Right renal cortex interstitium (tissue), 3 donors: ENCODE measurements at places on chromosomes 16 and 17.

GRCh38 chr17:49230636-49231562, at the start of gene PHOSPHO1:
Gene PHOSPHO1, minus strand, starts transcription at chr17:49230787. Its CDS starts 4,096 bp downstream, at chr17:49226691.
- peak; percentile 64 for DNase-seq

- no peak for DNase-seq
Measured at GRCh38 chr17:35666070-35666469, 65.4 kb upstream of the RASL10B start.

GRCh38 chr16:5516115-5516514, 418.5 kb upstream of the EEF2KMT start:
- no peak for DNase-seq

DNA sequence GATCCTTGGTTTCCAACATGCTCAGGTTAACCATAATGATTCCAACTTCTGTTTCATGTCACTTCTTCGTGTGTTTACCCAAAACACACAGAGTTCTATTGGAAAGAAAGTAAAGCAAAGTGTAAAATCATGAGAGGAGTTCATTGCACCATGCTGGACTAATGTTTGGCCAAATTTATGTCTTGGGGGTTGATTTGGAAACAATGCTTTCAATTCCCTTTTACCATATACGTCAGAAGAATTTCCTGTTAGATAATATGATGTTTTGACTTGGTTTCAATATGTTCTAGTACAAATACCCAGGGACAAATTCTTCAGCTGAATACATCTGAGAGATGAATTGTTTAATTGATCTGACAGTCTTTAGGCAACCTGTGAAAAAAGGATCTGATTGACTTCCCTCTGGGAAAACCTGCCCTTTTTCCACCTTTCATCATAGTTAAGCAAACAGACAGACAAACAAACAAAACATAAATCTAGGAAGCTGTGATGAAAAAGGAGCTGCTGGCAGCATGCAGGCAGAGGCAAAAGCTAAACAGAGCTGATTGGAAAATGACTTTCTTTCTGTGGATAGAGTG, 26.0 kb upstream of the MPHOSPH6 start:
- DNase-seq: no peak

- no peak for DNase-seq
Measured at GRCh38 chr17:79152636-79153035, 78.0 kb downstream of the ENGASE start.

- DNase-seq: no peak
Measured at GRCh38 chr16:27378871-27379481, 23.0 kb upstream of the IL21R start.

DNA sequence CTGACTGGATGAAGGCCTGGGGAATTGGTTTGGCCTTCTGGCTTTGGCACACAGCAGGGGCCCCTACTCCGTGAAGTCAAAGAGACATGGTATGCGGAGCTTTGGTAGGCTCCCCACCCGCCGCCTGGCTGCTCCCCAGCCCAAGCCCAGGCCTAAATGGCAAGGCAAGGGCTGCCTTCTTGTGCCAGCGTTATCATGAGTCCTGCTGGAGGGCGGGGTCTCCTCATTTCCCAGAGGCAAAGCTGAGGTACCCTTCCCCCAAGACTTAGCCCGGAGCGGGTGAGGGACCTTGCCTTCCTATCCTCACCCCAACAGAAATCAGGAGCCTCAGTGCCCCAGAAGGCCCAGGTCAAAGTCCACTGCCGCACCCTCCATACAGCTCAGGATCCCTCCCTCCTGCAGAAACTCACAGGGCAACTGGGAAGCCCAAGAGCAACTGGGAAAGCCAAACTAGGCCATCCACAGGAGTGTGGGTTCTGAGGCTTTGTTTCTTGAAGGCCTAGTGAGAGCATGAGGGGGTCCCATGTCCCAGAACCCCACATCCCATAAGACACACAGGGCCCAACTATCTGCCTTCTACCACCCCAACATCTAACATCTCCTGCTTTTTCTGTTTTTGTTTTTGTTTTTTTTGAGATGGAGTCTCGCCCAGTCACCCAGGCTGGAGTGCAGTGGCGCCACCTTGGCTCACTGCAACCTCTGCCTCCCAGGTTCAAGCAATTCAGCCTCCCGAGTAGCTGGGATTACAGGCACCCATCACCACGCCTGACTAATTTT, 9.3 kb downstream of the PGAP3 start:
- no peak for DNase-seq

- DNase-seq: no peak
Measured at GRCh38 chr16:31461921-31462804, 2.9 kb downstream of the ARMC5 start.

- DNase-seq: no peak
Measured at GRCh38 chr17:74850914-74851313, 8.8 kb downstream of the GRIN2C start.

DNA sequence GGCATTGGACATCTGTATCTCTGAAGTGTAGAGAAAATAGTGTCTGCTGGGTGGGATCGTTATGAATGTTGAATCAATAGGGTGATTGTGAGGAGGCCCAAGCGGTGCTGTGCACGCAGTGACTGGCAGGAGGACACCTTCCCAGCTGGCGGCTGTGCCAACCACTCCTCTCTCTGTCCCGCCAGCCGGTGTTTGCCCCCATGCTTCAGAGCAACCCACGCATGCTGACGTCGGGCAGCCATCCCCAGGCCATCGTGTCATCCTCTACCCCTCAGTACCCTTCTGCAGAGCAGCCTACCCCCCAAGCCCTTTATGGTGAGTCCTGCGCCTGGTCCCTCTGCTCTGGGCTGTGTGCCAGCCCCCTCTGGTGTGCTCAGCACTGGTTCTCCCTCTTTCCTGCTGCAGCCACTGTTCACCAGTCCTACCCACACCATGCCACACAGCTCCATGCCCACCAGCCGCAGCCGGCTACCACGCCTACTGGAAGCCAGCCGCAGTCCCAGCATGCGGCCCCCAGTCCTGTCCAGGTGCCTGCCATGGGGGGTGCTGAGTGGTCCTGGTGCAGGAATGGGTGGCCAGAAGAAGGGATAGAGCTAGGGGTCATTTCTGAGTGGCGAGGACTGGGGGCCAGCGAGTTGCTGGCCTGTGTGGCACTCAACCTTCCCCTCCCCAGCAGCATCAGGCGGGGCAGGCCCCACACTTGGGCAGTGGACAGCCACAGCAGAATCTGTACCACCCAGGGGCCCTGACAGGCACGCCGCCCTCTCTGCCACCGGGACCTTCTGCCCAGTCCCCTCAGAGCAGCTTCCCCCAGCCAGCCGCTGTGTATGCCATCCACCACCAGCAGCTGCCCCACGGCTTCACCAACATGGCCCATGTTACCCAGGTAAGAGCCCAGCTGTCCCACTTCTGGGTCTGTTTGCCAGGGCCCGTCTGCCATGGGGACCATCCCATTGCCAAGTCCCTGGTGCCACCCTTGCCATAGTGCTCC, 11.0 kb downstream of the TUFM start:
- no peak for DNase-seq

DNA sequence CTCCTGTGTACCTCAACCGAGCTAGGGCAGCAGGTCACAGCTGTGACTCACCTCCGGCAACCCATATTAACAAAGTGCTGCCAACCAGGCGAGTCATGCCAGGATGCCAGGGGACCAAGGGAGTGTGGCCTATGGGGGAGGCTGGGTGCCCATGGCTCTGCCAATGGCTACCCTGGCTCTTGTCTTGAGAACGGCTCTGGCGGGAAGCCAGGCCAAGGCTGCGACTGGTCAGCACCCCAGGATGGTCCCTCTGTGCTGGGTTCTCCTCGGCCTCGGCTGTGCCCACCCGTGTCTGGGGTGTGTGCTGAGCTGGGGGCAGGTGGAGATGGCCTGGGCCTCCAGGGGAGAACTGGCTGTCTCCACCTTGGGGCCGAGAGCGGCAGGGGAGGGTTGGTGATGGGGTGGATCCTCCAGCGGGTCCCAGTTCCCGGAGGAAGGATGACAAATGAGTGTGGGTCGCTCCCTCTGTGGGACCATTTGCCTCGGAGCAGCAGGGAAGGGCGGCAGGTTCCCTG, 75.8 kb downstream of the MRC2 start:
- no peak for DNase-seq

- DNase-seq: no peak
Measured at GRCh38 chr17:78266771-78267170, 35.3 kb downstream of the TMEM235 start.

GRCh38 chr16:399340-400019, 2.2 kb upstream of the DECR2 start:
- no peak for DNase-seq

DNA sequence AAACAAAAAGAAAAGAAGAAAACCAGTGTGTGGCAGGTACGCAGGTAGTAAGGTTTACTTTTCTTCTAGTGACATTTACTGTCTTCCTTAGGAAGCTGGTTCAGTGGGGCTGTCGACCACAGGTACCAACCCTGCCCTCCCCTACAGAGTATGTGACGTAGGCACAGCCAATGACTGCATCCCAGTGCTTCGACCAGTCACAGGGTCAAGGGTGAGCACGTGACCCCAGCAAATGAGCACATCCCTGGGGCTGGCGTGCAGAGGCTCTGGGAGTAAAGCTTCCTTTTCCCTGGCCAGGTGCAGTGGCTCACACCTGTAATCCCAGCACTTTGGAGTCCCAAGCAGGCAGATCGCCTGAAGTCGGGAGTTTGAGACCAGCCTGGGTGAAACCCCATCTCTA, 38.9 kb upstream of the PLCG2 start:
- no peak for DNase-seq

- DNase-seq: no peak
Measured at GRCh38 chr17:32960815-32961214, 30.8 kb upstream of the SPACA3 start.

DNA sequence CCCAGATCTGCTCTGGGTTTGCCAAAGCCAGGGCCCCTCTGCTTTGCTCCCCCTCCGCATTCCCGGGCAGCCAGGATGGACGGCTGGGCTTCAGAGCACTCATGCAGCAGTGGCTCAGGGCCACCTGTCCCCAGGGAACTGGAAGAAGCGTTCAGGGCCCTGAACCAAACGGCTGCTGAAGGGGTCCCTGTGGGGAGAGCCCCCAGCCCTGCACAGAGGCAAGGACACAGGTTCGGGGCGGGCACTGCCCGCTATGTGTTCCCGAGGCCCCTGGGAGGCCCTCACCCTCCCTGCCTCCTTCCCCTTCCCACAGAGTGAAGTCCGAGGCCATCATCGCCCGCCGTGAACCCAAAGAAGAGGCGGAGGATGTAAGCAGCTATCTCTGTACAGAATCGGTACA, 10.4 kb downstream of the NME3 start:
- no peak for DNase-seq

DNA sequence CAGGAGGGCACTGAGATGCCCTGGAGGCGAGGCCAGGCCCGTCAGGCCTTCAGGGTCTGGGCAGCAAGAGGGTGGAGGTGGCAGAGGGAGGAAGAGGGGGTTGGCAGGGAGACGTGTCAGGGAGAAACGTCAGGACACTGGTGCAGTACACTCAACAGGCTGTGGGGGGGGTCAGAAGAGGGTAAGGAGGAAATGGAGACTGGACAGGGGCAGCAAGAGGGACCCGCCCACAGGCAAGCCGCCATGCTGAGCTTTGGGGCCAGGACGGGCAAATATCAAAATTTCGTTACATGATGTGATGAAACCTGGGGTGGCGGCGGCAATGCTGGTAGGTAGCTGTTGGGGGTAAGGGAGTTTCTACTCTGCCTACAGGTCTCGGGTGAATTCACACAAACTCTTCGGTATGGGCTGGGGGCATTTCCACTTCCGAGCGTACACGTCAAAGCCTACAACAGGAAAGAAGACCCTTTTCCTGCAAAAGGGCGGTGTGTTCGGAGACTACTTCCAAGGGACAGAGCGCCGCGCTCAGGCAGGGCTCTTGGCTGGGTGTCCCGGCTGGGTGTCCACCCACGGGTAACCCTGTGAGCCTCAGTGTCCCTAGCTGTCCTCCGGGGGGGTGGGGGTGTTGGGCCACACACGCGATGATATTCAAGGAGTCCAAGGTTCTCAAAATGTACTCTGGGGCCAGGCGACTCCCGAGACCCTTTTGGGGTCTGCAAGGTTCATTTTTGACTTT, 43.3 kb upstream of the ATP2A3 start:
- DNase-seq: no peak

GRCh38 chr17:47615766-47616424, 33.8 kb upstream of the KPNB1 start:
- peak; percentile 38 for DNase-seq

DNA sequence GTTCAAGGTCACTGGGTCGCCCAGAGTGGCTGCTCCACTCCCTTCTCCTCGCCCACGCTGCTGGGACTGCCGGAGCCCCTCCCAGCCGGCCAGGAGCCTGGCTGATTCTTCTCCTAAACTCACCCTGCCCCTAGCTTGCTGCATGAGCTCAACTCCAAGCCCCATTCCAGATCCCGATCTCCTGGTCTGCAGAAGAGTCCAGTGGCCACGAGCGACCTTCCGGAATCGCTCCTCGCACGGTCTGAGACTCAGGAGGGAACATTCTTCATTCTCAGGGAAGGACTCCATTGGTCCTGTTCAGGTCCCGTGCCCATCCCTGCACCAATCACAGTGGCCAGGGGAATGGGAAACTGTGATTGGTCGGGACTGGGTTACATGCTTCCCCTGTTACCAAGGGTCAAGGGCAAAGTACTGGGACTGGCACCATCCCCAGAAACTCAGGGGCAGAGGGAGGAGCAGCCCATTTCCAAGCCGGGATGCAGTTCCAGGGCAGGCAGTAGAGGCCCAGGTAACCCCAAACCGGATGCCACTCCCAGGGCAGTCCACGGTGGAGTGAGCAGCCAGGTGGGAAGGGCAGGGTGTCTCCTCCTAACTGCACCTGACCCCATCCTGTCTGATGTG, 24.5 kb upstream of the CIBAR2 start:
- no peak for DNase-seq

GRCh38 chr17:75240394-75241142, 20.8 kb downstream of the GGA3 start:
- no peak for DNase-seq

DNA sequence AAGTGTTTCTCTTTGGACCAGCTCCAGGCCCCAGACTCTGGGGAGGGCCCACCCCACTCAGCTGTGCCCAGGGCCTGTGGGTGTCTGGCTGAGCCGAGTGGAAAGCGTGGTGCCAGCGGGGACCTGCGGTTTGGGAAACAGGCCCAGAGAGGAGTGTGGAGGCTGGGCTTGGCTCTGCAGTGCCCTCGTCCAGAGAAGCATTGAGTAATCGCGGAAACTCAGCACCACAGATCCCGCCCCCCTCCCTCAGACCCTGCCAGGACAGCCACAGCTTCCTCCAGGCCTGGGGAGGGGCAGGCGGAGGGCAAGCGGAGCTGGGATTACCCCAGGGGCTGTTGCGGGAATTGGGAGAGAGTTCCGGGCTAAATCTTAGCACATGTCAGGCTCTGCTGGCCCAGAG, 14.6 kb upstream of the PITPNA start:
- DNase-seq: no peak

- no peak for DNase-seq
Measured at GRCh38 chr16:57607676-57608461, 20.6 kb upstream of the ADGRG1 start.

- no peak for DNase-seq
Measured at GRCh38 chr17:50493744-50494143, 14.5 kb upstream of the MYCBPAP start.
